ENCODE measurements at places on chromosomes 4 and X. TPM values are rescaled to one million over a fixed set of nuclear protein-coding genes. Genes with fewer than 3 reads are reported as not detected.

GRCh38 chrX:100928660-100929613 lies at the start of gene XKRX:
Gene XKRX (minus strand): TSS chrX:100928917. CDS start chrX:100928304, 613 bp downstream.
- peak; percentile 1 for DNase-seq

GRCh38 chr4:120085705-120086104 lies 19.1 kb upstream of the MAD2L1 start:
- DNase-seq = no peak

- DNase-seq = no peak
These were observed 1.2 kb upstream of the NEUROG2 start for GRCh38 chr4:112517067-112517634.

GRCh38 chr4:183727482-183727881 lies 68.4 kb downstream of the TRAPPC11 start:
- no peak for DNase-seq

DNA sequence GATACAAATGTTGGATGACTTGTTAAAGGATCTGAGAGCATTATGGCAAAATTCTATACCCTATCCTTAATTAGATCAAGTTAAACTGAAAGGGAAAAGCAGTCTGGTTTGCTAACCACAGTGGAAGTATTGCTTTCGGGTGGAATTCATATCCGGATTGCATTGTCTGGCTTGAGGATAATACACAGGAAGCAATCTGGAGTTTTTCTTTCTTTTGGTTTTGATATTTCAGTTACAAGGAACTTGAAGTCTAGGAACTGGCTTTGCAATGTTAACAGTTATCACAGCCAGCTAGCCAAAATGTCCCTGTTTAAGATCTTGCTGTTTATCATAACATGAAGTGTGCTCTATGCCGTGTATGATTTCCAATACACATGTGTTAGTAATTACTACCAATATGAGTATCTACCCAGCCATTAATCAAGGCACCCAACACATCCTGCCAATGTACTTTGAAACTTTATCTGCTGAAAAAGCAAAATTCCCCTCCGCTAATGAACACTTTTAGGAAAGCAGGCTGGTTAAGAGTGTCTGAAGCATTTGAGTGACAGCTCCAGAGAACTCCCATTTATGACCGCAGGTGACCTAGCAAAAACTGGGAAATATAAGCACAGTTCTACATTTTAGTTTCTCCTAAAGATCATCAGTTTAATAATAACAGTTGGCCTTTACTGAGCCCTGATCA lies 146.4 kb downstream of the PALLD start:
- no peak for DNase-seq

DNA sequence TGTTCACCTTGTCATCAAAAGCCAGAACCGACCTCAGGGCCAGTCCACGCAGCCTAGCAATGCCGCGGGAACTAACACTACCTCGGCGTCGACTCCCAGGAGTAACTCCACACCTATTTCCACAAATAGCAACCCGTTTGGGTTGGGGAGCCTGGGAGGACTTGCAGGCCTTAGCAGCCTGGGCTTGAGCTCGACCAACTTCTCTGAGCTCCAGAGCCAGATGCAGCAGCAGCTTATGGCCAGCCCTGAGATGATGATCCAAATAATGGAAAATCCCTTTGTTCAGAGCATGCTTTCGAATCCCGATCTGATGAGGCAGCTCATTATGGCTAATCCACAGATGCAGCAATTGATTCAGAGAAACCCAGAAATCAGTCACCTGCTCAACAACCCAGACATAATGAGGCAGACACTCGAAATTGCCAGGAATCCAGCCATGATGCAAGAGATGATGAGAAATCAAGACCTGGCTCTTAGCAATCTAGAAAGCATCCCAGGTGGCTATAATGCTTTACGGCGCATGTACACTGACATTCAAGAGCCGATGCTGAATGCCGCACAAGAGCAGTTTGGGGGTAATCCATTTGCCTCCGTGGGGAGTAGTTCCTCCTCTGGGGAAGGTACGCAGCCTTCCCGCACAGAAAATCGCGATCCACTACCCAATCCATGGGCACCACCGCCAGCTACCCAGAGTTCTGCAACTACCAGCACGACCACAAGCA lies 898 bp downstream of the UBQLN2 start:
- peak; percentile 10 for DNase-seq

DNA sequence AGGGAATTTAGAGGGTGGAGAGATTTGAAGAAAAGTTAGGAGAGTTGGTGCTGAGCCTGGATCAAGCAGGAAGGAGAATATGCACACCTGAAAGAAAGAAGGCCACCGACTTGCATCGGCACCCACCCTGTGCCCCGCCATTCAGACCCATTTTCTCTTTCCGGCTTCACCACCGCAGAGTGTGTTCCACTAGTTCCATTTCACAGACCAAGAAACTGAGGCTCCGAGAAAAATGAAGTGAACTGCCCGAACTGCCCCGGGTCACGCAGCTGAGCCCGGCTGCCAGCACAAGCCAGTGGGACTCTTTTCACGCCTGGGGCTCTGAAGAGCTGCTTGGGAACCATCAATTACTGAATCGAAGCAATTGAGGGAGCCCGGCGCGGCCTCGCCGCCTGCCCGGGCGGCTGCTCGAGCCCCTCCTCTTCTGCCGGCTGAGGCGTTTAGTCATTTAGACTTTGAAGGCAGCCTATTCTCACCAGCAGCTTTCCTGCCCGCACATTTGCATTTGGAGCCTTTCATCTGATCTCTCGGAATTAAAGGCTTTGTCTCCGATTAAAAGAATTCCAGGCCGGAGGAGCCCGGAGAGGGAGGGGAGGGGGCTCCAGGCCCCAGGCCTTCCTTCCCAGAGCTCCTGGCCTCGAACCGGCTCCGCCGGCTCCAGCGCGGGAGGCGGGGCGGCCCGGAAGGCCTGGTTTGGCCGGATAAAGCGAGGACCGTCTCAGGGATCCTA lies 140.2 kb upstream of the PJA1 start:
- no peak for DNase-seq

GRCh38 chrX:17056868-17057608 lies 110.6 kb downstream of the REPS2 start:
- no peak for DNase-seq

DNA sequence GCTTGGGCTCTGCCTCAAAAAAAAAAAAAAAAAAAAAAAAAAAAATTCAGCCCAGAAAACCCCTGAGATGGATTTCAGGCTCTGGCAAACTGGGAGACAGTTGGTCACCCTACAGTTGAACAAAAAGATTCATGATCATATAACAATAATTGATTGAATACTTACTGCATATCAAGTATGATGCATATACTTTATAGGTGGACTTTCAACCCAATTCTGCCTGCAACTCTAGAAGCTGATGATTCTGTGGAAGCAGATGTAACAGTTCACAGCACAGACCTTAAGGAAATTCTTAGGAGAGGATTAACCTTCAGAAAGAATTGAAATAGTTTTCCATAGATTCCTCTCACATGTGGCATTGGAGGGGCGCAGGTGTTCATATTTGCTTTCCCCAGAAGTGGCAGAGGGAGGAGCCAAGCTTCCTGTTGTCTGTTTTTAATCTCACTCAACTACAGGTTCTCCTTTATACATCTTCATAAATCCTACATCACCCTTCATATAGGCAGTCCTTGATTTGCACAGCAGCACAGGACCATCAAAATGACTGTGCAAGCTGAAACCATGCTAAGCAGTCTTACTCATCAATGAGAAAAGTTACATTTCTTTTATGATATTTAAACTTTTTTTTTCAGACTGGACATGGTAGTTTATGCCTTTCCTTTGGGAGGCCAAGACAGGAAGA lies 149.4 kb upstream of the KLF3 start:
- no peak for DNase-seq

GRCh38 chrX:68697036-68697435 lies 49.6 kb downstream of the STARD8 start:
- DNase-seq = no peak

DNA sequence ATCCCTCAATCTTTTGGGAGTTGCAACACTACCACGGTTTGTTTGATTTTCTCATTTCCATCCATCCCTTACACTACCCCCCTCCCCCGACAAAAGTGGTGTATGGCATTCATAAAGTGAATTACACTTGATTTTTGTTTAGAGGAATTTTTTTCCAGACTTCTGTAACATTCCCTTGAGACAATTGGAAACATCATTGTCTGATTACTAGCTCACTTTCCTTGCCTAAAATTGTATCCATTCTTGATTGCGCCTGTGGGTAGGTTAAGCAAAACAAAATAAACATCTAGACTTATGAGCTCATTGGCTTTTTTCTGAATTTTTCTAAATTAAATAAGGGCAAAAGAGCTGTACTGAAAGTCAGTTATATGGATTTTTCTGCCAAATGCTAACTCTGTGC lies 3.5 kb downstream of the GPC3 start:
- DNase-seq = no peak

DNA sequence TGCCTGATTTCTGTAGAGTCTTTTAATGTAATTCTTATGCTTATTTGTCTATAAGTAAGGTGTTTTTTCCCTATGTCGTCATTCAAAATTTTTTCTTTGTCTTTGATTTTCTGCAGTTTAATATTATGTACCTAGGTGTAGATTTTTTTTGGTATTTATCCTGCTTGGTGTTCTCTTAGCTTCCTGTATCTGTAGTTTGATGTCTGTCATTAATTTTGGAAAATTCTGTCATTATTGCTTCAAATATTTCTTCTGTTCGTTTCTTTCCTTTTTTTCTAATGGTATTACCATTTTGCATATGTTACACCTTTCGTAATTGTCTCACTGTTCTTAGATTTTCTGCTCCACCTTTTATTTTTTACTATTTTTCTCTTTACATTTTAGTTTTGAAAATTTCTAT lies 672.5 kb upstream of the KLHL4 start:
- no peak for DNase-seq

DNA sequence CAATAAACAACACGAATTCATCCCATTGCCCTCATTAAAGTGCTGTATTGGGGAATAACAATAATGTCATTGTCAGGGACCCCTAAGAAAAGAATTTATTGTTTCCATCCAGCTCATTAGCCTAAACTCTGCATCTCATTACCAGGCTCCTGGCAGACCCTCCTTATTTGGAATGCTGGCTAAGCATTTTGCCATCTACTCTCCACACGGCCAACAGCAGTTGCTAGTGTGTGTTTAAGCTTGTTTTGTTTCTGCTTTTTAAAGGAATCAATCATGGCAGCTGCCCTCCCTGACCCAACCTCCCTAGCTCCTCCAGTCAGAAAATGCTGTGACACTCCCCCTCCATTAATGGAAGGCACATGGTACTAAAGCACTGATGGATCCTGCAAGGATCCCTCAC lies 43.5 kb downstream of the GATB start:
- no peak for DNase-seq

GRCh38 chr4:184550476-184550875 lies 76.1 kb upstream of the IRF2 start:
- DNase-seq = no peak

- peak; percentile 56 for DNase-seq
These were observed 80.0 kb downstream of the FAT1 start for GRCh38 chr4:186643501-186644310.

- no peak for DNase-seq
These were observed 17.7 kb downstream of the UVSSA start for GRCh38 chr4:1364748-1365147.

DNA sequence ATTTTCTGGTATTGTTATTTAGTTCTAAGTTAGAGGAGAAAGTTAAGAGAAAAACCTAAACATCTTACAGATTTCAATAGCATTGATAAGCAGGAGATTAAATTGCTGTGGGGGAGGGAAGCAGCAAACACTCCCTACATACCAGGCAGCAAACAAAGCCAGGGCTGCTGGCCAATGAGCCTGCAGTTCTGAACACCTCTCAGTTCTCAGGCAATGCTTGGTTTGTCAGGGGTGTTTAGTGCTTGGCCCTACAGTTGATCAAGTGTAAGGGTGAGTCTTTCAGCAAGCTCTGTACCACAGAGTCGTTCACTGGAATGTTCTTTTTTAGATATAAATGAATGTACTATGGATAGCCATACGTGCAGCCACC lies 38.6 kb downstream of the EGFL6 start:
- no peak for DNase-seq

DNA sequence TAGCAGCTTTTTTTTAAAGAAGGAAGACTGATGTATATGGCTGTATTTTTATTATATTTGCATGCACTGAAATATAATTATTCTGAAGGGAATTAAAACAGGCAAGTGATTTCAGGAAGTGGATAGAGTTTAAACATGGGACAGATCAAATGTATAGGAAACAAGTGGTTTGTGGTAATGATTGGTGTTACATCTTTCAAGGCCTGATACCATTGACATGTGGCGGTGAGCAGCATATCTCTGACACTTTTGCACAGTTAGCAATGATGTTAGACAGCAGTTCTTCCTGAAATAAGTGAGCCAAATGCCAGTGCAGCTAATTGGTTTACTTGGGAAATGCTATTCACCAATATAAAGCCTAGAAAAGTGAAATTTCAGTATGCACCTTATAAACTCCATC lies 272.1 kb downstream of the RPA4 start:
- DNase-seq = no peak

- DNase-seq = no peak
These were observed 134.0 kb upstream of the ZIC3 start for GRCh38 chrX:137431693-137432488.

DNA sequence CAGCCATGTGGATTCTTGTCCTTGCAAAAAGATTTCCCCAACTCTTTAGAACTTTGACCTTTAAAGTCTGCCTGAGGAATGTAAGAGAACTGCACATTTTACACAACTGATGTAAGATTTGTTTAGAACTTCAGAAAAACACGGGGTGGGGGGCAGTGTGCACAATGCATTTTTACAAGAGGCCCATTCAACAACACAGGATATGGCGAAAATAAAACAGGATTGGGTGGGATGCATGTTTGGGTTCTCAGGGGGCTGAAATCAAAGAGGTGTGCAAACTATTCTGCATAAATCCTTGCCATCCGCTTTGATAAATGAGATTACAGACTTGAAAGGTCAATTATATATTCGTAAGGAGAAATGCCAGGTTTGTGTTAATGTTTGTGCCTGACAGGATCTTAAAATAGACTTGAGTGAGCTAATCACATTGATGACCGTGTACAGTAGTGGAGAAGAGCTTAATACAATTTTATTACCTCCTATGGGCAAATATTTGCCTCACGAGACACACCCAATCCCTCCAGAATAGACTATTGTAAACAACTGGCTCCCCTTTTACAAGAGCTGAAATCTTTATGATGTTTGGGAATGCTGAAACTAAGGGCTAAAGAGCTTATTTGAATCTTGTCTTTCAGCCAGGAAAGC lies 184.1 kb upstream of the LEF1 start:
- no peak for DNase-seq

Gene LUZP4
- total RNA-seq = not detected

Gene F11
- total RNA-seq = not detected

Gene FAM9C
- not detected for total RNA-seq

Gene ABHD18
- total RNA-seq = 5.7 TPM

Gene TEX13B
- total RNA-seq = not detected

Gene OPN1LW
- not detected for total RNA-seq

Gene SPANXA1
- total RNA-seq = 2.1 TPM

Gene AMBN
- total RNA-seq = 0.17 TPM

Gene OTC
- not detected for total RNA-seq

Data from A172 (cell line).